ENCODE measurements at places on chromosomes 13 and 19.
A peak's percentile ranks its signal among the peaks of the same experiment; 100 is the strongest.

DNA sequence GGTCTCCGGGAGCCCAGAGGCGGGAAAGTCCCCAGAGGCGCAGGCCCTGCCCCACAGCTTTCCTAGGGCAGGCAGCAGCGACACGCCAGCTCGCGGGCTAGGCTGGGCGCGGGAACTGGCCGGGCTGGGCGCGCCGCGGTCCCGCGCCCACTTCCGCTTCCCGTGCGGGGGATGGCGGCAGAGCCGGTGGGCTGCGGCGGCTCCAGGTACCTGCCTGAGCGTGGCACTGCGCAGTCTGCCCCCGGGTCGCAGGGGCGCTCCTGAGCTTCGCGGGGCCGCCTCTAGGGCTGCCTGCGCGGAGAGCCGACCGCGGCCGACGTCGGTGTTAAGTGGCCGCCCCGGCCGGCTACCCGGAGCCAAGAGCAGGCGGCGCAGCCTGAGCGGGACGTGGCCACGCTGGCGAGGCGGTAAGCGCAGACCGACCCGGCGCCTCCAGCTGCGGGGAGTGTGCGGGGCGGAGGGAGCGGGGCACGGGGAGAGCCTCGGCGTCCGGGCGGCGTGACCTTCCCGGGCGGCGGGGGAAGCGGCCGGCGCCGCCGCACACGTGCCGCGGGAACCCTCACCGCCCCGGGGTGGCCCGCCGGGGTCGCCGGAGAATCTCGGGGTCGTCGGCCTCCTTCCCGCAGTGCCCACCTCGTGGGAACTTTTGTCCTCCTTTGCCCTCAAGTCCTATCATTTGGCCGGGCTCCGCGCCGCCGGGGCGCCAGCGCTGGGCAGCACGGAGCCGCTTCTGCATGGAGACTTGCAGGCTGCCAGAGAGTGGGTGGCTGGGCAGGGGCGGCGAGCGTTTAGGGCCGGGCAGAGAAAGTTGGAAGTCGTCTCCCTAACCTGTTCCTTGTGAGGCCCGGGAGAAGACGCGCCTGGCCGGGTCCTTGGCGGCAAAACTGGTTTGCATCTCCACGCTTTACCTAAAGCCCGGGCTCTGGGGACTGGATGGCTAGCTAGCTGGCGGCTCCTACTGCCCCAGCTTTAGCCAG, 31.4 kb upstream of the MPHOSPH8 start:
- no peak for DNase-seq

DNA sequence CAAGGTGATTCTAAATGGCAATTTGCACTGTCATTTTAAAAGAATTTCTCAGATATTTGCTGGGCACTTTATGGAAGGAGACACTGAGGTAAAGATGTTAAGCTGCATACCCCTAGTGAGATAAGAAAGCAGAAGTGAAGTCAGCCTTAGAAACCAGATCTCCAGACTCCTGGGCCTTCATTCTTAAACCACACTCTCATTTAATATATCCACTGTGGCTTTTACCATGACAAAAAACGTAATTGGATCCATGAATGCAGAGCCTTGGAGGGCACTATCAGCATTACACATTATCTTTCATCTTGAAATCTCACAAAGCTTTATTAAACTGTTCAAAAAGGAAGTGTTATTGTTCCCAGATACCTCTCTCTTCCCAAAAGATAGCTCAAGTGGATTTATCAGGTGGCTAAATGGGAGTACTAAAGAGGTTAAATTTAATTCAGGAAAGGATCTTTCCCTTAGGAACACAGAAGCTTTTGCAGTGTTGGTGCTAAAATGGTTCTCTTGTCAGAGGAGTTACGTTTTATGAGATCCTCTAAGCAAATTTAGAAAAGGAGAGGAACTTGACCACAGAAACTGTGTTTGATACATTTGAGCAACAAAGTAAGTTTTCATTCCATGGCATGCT, 1060.4 kb downstream of the EFNB2 start:
- no peak for DNase-seq

DNA sequence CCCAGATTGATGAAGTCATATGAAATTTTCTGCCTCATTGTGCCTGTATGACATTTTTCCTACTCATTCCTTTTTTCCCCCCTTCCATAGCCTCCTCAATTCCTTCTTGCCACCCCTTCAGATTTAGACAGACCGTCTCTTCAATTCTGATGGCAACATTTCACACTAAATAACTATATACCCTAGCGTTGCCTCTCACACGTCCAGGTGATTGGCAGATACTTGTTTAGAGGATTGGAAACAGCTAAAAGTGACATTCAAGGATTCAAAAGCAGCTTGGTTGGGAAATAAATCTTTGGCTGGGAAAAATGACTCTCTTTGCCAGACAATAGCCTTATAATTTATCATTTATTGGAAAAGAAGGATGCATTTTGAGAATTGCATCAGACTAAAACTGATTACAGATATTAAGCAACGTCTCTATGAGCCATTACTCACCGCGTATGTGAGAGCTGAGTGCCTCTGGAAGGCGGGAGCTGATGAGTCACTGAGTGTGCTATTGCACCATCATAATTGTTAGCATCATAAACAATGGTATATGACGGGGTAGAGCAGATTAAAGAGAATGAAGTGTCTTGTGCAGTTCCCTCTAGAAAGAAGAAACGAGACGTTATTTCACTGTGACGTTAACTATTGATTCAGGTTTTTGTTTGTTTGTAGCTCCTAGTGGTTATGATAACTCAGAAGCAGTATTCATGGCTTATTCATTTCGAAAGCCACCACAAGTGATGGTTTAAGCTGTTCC, 61.1 kb upstream of the FAM216B start:
- DNase-seq = peak; percentile 9

DNA sequence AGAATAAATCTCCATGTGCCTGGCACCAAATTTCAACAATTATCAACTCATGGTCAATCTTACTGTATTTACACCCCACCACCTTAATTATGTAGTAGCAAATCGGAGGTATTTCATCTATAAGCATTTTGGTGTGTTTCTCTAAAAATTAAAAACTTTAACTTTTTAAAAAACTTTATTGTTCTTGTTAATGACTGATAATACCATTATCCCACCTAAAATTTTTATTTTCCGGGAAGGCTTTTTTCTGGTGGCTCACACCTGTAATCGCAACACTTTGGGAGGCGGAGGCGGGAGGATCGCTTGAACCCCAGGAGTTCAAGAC, 453 bp upstream of the PDCD2L start:
- DNase-seq = no peak

DNA sequence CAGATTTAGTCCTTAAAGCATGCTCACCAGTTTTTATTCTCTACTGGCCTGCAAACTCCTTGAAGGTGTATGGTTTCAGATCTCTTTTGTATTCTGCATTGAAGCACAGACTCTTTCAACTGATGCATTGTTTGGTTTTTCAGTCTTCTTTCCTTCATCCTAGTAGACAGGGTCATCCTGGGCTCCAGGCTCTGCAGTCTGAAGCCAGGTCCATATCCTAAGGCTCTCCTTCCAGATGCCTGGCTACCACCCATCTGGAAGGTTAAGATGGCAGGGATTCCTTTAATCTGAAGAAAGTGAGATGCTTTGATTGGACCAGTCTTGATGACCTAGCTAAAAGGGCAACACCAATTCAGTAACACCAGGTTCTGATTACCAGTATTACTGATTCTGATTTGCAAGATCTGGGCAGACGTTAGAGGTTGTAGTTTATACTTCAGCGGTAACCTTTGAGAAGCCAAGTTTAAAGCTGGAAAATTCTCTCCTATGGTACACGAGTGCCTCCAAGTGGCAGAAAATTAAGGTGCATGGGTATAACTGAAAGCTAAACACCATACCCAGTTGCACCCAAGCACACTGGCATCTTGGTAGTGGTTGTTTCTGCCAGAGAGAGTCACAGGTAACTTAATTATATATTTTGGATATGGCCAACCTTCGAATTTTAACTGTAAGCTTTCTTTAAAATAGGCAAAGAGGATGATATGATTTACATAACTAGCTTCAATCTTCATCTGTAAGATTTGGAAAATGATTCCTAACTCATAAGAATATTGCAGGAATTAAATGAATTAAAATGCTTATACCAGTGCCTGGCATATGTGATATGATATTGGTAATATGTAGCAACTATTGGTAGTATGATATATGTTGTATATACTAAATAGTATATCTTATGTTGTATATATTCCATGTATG, 1651.9 kb upstream of the MIR17HG start:
- DNase-seq = no peak

GRCh38 chr13:102392481-102393209, 9.2 kb downstream of the FGF14 start:
- no peak for DNase-seq

All from ascending aorta (tissue), 2 donors.